ENCODE measurements at places on chromosomes 16 and 17.

DNA sequence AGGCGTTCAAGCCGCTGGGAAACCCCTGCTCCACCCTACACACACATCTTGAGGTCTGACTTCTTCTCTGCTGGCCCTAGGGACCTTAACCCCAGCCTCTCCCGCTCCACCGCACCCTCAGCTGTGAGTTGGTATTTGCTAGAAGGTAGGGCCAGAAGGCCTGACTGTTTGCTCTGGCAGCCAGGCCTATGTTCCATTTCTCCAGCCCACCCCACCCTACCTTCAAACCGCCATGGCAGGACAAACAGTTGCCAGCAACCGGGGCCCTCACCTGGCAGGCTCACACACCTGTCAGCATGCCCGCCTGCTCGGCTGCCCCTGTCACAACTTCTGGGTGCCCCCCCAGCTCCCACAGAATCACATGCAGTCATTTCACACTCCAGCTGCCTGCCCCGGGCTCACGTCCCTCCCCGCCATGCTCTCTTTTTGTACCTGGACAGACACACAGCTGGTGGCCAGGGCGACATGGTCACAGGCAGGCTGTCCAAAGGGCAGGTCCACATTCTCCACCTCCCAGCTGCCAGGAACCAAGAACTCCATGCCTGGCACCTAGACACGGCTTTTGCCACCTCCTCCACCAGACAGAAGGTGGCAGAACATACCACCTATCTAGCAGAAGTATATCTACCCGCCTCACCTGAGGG, 2.6 kb upstream of the ATP2A3 start:
- no peak for DNase-seq

DNA sequence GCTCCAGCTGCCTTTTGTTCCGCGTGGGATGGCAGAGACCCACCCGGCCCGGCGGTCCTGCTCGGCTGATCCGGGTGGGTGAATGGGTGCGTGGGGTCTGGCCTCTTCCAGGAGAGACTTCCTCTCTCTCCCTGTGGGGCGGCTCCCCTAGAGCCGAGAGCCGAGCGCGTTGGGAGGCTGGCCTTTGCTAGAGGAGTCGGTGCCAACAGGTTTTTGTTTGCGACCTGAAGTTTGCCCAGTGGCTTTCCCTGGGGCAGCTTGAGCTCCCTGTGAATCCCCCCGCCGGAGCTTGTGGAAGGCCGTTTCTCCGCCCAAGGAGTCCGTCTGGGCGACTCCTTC, 970 bp downstream of the EPN2 start:
- DNase-seq: no peak

- DNase-seq: no peak
Observed at GRCh38 chr17:57735707-57736106, 9.4 kb downstream of the CCDC182 start.

DNA sequence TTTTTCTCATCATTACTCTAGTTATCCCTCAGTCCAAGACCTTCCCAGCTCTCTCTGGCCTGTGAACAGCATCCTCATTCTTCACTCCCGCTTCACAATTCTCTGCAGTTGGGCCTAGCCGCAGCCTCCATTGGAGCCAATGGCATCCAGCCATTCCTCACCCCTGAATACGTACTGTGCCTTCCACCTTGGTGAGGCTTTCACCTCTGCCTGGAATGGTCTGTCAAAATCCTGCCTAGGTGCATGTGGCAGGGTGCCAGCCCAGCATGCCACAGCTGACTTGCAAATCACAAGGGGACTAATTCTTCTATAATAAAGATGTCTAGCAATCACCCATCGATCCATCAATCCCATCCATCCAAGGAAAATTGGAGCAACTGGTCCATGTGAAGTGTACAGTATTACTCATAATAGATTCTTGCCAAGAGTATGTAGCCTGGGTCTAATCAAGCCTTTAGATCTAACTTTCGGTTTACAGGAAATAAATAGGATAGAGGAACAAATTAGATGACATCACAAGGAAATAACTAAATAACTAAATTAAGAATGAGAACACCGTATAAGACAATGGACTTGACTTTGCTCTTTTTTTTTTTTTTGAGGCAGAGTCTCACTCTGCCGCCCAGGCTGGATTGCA, 5.1 kb upstream of the CX3CL1 start:
- no peak for DNase-seq

- no peak for DNase-seq
Observed at GRCh38 chr16:87582216-87582965, 19.9 kb upstream of the JPH3 start.

DNA sequence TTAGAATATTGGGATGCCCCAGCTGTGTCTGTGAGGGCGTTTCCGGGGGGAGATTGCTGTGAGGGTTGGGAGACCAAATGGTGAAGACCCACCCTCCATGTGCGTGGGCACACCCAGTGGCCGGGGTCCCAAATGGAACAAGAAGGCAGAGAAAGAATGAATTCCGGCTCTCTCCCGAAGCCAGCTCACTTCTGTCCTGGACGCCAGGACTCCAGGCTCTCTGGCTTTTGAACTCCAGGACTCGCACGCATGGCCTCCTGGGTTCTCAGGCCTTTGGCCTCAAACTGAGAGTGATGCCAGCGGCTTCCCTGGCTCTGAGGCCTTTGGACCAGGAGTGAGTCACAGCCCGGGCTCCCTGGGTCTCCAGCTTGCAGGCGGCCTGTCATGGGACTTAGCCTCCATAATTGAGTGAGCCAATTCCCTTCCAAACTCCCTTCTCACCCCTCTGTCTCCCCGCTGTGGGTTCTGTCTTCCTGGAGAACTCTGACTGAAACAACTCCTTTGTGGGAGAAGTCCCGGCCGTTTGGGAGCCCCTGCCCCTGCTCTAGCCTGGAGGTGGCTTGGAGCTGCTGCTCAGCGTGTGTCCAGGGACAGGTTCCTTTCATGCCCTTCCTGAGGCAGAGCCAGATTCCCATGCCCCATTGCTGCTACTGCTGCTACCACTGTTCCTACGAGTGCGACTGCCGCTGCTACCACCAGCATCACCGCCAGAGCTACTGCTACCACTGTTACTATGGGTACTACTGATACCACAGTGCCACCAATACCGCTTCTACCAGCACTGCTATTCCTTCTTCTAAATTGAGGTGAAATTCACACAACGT, 49.8 kb upstream of the CBX4 start:
- DNase-seq: no peak

GRCh38 chr17:47949946-47950345, 7.7 kb downstream of the PRR15L start:
- peak; percentile 7 for DNase-seq

DNA sequence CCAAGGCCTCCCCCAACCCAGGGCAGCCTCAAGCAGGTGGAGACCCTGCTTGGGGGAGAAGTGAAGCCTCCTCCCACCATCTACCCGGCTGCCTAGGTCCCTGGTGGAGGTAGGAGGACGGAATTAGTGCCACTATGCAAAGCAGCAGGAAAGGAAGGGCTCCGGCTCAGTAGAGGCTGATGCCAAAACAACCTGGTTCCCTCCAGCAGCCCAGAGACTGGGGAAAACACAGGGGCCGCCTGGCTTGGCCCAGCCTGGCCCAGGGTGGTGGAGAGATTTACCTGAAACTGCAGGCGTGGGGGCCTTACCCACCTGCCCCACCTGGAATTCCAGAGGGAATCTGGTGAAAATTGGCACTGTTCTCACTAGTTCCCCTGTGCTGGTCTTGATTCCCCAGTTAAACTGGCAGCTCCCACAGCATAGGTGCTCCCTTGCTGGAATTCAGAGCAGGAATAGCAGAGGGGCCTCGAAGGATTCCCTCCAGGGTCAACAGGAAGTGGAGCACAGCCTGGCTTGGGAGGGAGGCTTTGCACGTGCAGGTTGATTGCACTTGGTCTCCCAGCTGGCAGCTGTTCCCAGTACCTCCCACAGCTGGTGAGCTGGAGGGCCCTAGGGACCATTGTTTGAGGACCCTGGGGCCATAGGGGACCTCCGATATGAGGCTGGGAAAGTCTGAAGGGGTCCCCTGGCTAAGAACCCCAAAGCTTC, 4.5 kb downstream of the CD79B start:
- DNase-seq: no peak

DNA sequence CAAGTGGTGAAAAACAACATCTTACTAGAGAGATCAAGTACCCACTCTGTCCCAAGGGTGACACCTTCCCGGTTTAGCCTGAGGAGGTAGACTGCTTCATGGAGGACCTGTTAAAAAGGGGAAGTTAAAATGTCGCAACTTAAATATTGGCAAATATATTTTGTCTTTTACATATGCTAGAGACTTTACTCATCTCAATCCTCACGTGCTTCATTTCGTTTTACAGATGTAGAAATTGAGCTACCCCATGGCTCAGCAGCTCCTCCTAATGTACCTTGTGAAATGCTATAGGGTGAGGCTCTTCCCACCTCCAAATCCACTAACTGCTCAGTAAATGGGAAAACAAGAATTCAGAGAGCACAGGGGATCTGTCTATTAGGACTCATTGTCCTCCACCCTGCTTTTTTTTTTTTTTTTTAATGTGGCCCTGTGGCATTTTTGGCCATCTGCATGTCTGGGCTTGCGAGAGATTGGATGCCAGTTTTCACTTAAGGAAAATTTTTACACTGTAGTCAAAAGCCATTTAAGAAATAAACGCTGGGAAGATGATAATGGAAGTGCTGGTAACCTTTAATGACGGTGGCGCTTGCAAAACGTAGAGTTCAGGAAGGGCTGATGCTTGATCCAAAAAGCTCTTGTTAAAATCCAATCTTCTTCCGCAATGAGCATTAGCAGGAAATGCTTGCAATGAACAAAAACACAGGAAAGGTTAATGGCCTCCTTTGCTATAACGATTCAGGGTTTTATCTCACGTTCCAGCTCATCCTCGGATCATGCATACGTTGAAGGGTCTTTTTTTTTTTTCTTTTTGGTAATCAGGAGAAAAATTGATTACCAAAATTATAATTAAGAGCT, 39.8 kb downstream of the HSBP1 start:
- no peak for DNase-seq

- DNase-seq: no peak
Observed at GRCh38 chr16:25643633-25644032, 48.1 kb upstream of the HS3ST4 start.

- no peak for DNase-seq
Observed at GRCh38 chr17:79941088-79942010, 94.3 kb downstream of the TBC1D16 start.

- no peak for DNase-seq
Observed at GRCh38 chr16:62638964-62639870, 603.0 kb upstream of the CDH8 start.

GRCh38 chr16:23999663-24000062, 163.9 kb downstream of the PRKCB start:
- no peak for DNase-seq

DNA sequence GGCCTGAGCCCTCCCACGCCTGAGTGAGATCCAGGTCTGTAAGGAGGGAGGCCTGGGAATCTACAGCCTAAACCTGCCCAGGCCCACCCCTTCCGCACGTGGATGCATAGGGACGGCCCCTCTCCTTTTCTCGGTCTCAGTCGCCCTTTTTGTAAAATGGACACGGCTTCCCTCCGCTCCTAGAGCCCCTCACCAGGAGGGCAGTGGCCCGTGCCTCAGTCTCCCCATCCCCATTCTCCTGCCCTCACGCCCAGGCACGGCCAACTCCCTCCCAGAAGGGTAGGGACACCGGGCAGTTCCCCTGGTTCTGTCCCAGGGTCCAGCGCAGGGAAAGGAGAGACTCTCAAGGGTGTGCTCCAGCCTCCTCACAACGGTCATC, 48.1 kb downstream of the WNT3 start:
- no peak for DNase-seq

- no peak for DNase-seq
Observed at GRCh38 chr16:1972490-1972877, 631 bp downstream of the TBL3 start.

- DNase-seq: no peak
Observed at GRCh38 chr16:1174477-1175357, 21.8 kb downstream of the CACNA1H start.

- DNase-seq: no peak
Observed at GRCh38 chr17:9115214-9116191, 94.2 kb downstream of the NTN1 start.

DNA sequence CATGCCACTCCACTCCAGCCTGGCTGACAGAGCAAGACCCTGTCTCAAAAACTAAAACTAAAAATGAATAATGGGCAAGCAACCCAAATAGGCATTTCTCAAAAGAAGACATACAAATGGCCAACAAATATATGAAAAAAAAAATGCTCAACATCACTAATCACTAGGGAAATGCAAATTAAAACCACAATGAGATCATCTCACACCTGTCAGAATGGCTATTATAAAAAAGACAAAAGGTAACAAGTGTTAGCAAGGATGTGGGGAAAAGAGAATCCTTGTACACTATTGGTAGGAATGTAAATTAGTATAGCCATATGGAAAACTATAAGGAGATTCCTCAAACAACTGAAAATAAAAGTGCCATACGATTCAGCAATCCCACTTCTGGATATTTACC, 7.1 kb upstream of the ERCC4 start:
- DNase-seq: no peak

DNA sequence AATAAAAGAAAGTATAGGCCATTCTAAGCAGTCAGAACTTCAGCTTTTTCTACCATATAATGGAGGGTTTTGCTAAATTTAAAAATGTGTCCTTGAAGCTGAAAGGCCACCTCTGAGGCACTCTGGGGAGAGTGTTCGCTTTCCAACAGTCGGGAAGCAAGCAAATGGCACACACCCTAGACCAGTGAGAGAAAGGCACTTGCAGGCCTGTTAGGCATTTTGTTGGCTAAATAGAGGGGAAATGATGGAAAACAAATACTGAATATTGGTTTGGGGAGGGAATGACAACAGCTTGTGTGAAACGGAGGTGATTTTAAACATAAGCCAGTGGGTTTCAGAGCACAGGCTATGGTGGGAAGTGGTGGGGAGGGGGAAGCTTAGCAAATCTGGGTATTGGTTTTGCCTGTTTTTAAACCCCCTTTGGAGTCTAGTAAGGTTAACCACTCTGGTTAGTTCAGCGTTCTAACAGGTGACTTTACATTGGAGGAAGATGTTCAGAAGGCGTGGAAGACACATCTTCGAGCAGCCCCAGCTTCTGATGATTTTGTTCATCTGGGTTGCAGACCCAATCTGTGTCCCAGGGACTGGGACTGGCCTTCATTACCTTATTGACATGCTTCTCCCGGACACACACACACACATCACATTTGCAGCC, 90.5 kb downstream of the PRKCA start:
- DNase-seq: no peak

GRCh38 chr17:49567104-49567521, 8.6 kb upstream of the NXPH3 start:
- DNase-seq: no peak

DNA sequence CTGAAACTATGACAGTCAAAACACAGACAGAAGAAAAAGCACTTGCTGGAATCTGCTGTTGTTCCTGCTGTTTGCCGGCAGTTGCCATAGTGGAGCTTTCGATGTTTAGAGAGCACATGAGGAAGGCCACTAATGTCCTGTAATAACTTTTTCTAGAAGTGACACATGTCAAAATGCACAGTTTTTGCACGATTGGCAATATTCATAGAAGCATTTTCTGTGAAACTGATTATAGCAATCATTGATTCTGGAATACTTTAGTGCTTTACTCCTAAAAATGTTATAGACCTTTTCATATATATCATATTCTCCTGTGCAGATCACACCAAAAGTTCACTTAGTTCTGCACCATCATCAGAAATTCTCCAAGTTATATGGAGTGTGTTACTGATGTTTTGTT, 407.0 kb upstream of the SOX9 start:
- DNase-seq: no peak

Measured in CD4-positive, alpha-beta T cell treated with Interleukin-6 at 100 ng/mL for 8 hours (primary cell).